ENCODE measurements at places on chromosomes 7 and 10. TPM values are rescaled to one million over a fixed set of nuclear protein-coding genes. Genes with fewer than 3 reads are reported as not detected.

GRCh38 chr10:125160856-125161706 lies 718 bp upstream of the CTBP2 start:
- H3K4me3 ChIP-seq: peak overlapping the region; percentile 15
- DNase-seq: no peak
- H3K27me3 ChIP-seq: peaks cover 46% of the 10 kb centered on the region
- H3K36me3 ChIP-seq: no peaks in the 10 kb centered on the region

The HNRNPA2B1 gene
- total RNA-seq: 857 TPM

DNA sequence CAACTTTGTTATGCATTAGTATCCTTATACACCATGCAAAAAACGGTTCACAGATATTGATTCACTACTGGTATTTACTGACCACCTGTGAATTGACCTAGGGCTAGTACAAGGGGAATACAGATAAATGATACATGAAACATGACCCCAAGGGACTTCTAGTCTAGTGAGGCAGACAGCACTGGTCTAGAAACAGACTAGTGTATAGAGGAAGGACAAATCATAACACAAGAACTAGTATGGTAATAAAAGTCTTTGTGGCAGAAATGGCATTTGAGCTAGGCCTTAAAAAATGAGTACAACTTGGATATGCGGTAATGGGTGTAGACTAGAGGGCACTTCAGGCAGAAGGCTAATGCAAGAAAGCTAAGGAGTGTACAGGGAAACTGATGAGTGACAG lies 86.6 kb downstream of the SLC25A13 start:
- no peak overlapping the region for H3K4me3 ChIP-seq
- H3K36me3 ChIP-seq: peaks cover 6% of the 10 kb centered on the region
- H3K4me1 ChIP-seq: no peaks in the 10 kb centered on the region
- no peaks in the 10 kb centered on the region for H3K27me3 ChIP-seq
- no peak for DNase-seq

DNA sequence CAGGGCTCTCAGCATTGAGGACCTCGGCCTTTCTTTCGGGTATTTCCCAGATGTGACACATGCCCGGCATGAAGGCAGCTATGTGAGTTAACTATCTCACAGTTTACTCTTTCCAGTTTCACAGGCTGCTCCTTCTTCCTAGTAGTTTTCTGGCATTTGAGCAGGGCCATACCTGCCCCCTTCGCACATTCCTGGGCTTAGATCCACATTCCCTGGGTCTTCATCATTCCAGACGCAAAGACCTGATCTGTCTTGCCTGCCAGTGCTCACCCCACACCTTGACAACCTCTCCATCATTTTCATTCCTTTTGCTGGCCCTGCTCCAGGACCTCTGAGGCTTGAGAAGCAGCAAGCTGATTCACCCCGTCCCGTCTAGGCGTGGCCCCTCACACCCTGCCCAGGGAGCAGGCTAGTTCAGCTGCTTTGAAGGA lies 227.5 kb downstream of the WDR11 start:
- no peak overlapping the region for H3K4me3 ChIP-seq
- H3K4me1 ChIP-seq: no peaks in the 10 kb centered on the region
- DNase-seq: no peak
- H3K27me3 ChIP-seq: peaks cover 3% of the 10 kb centered on the region
- H3K36me3 ChIP-seq: no peaks in the 10 kb centered on the region

The RASA4B gene
- 16.7 TPM for total RNA-seq

The GPRIN2 gene
- not detected for total RNA-seq

DNA sequence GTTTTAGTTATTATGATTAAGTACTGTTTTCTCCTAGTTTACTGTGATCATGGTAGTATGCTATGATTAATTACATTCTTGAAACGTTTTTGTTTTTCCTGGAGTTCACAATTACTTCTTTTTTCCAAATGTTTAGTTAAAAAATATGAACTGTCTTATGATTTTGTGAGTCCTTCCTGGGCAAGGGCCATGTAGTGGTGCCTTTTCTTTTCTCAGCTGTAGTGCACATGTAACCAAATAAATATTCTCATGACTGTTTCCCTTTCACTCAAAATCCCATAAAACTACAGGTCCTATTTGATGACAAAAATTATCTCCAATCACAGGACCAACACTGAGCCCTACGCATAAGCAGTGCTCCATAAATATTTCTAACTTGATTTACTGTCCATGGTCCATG lies 118.9 kb upstream of the EGR2 start:
- H3K4me3 ChIP-seq: no peak overlapping the region
- H3K36me3 ChIP-seq: no peaks in the 10 kb centered on the region
- no peak overlapping the region for H3K27ac ChIP-seq
- no peaks in the 10 kb centered on the region for H3K4me1 ChIP-seq

The RAB19 gene
- 7.3 TPM for total RNA-seq

DNA sequence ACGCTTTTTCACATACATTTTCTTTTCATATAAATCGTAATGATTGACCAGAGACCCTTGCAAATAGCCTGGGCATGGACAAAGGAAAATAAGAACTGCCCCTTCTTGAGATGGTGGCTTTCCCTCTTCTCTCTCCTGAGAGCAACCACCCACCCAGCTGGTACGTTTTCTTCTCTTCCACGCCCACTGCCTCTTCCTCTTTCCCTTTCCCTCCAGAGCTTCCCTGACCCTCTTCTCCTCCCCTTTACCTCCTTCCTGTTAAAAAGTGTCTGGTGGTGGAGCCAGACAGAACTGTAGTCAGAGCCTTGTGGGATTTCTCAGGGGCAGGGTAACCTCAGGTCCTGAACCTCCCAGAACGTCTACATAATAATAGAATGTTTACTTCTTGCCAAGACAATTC lies 23.2 kb downstream of the GPR141 start:
- H3K27ac ChIP-seq: no peak overlapping the region
- DNase-seq: no peak
- peaks cover 7% of the 10 kb centered on the region for H3K4me1 ChIP-seq
- peaks cover 11% of the 10 kb centered on the region for H3K27me3 ChIP-seq
- H3K36me3 ChIP-seq: no peaks in the 10 kb centered on the region
